ENCODE measurements at places on chromosomes 13 and 19.
A peak's percentile ranks its signal among the peaks of the same experiment; 100 is the strongest.

GRCh38 chr13:22173610-22174009 is 502.7 kb downstream of the FGF9 start:
- no peak for ATAC-seq

- no peak for ATAC-seq
Observed at GRCh38 chr19:43599635-43600295, 3.4 kb downstream of the ZNF576 start.

GRCh38 chr19:7870571-7871436 is 3.4 kb downstream of the PRR36 start:
- no peak for ATAC-seq

GRCh38 chr13:103839460-103839859 is 773.2 kb upstream of the SLC10A2 start:
- no peak for ATAC-seq

DNA sequence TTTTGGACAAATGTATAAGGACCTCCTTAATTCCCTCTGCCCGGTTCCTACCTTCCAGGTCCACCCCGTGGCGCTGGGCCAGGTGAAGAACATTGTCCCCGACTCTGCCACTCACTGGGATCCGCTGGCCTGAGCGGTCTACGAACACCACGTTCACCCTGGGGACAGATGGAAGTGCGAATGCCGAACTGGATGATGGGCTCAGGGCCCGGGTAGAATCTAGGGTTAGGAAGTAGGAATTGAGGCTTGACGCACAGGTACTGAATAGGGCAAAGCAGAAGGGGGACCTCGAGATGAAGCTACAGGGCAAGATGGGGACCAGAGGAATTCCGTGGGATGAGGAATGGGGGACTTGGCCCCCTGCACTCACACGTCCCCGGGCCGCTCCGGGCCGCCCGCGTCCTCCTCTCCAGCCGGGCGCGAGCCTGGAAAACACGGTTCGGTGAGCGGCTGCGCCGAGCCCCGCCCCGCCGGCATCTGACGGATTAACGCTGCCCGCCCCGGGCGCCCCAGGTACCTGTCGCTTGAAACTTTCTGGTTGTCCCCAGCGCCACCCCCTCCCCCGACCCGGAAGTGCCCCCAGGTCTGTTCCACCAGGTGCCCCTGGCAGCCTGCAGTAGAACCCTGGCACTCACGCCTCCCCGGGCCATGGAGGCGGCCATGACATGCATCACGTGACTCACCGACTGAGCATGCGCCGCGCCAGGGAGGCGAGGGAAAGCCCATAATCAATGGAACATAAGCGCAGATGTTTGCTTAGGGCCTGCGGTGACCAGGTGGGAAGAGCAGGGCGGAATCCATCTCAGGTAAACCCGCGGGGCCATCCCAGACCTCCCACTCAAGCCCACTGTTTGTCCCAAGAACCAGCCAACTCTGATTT is at the start of gene FDX2:
FDX2 (minus strand) TSS at position 681 of the 880 bp plus-strand sequence; CDS start at position 662, 19 bp downstream.
- ATAC-seq, result peak; percentile 91

GRCh38 chr13:29361716-29362115 is 233.8 kb downstream of the SLC7A1 start:
- no peak for ATAC-seq

DNA sequence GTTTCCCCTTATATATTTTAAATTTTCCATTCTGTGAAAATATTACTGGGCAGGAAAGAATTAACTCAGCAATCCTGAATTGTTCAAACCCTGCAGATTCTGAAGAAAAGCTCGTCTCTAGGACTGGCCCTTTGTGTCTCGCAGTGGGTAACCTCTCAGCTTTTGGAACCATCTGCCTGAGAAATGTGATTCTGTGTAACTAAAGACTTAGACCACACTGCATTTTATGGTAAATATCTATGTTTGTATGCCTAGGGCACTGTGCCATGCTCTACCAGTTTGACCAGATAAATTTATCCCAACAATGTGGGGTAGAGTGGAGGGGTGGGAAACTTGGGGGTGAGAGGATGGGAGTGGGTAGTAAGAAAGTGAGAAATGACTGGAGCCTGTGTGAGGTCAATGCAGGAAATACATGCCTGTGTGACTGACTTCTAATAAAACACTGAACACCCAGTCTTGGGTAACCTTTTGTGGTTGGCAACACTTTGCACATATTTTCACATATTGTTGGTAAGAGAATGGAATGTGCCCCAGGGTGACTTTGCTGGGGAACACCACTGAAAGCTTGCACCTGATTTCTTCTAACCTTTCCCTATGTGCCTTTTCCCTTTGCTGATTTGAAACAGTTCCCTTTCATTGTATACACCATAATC is 1181.9 kb downstream of the OLFM4 start:
- no peak for ATAC-seq

GRCh38 chr19:15249972-15250639 is 17.9 kb upstream of the EPHX3 start:
- no peak for ATAC-seq

GRCh38 chr13:99033814-99034213 is 56.0 kb upstream of the DOCK9 start:
- peak; percentile 35 for ATAC-seq

GRCh38 chr19:21158523-21159135 is 16.8 kb downstream of the ZNF431 start:
- no peak for ATAC-seq

GRCh38 chr19:982567-983170 is 1.5 kb upstream of the WDR18 start:
- ATAC-seq, result peak; percentile 87

- no peak for ATAC-seq
Observed at GRCh38 chr19:51488491-51488890, 10.2 kb downstream of the CEACAM18 start.

- peak; percentile 6 for ATAC-seq
Observed at GRCh38 chr13:39602277-39602613, 748 bp downstream of the LHFPL6 start.

GRCh38 chr13:111946214-111946613 is 120.7 kb upstream of the SOX1 start:
- no peak for ATAC-seq

DNA sequence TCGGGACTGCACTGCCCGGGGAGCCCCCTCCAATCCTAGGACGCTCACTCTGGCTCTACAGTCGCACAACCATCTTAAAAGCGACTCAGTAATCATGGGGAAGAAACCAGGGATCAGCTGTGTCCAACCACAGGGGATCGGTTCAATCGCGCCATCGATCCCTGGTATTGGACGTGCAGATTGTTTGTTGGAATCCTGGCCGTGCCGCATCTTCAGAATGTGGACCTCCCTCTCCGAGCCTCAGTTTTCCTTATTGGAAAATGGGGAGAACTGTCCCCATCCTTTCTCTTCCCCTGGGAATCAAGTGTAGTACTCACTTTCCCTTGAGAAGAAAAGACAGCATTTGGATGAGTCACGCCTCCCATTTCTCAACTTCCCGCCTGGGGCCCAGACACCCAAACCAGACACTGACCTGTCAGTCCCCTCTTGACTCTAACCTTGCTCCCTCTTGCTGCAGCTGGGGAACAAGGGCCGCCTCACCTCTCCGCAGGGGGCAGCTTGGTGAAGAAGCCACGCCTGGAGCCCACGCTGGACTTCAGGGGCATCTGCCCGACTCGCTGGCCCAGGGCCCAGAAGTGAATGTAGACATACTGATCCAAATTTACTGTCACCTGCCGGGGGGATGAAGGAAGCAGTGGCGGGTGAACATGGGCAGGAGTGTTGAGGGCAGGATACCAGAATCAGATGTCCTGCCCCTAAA is 17.6 kb downstream of the EMP3 start:
- no peak for ATAC-seq

GRCh38 chr19:35534803-35535480 is 1.7 kb downstream of the GAPDHS start:
- ATAC-seq, result no peak

- peak; percentile 64 for ATAC-seq
Observed at GRCh38 chr19:6250024-6250615, 29.7 kb downstream of the MLLT1 start.

DNA sequence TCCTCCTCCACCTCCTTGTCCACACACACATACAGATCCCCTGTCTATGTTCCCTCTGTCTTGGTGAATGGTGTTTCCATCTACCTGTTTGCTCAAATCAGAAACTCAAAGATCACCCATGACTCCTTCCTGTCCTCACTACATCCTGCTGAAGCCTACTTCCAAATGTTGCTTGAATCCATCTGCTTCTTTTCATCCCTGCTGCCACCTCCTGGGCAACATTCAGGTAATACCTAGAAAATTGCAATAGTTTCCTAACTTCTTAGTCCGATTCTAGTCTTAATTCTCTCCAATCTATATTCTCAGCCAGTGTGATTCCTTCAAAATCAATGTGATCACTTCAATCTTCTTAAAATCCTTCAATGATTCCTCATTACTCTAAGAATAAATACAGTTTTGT is 155.5 kb upstream of the STARD13 start:
- ATAC-seq, result no peak

DNA sequence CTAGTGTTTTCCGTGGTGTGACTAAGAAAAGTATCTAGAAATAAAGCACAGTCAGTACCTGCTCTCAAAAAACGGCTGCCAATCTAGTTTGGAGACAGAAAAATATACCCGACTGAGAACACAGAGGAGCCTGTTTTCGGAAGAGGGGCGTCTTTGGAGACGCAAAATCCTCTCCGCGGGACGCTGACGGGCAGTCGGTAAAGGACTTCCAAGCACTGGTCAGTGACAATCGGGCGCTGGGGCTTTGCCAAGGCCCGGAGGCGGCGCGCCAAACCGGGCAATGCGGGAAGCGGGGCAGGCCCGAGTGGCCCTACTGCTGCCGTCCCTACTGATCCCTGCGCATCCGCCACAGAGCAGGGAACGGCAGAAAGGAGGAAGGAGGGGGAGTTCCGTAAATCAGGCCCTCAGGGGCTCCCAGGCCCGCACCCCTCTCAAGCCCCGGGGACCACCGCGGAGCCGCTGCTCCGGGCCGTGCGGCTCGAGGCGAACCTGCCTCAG is 588 bp upstream of the DPY19L3 start:
- ATAC-seq, result peak; percentile 15

DNA sequence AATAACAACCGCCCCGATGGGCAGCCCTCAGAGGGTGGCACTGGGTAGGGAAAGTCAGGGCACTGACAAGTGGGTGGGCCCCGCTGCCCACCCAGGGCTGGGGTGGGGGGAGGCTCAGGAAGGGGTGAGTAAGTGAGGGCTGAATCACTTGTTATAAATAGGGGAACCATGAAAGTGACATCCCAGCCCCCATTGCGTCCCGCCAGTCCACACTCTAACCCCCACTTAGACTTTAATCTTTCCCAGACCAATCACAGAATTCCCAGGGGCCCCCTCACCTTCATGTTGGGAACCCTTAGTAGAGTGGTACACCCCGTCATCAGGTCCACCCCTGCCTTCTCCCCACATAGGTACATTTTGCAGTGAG is 37.0 kb upstream of the NANOS3 start:
- peak; percentile 25 for ATAC-seq

GRCh38 chr13:58051807-58052375 is 420.3 kb downstream of the PCDH17 start:
- no peak for ATAC-seq

DNA sequence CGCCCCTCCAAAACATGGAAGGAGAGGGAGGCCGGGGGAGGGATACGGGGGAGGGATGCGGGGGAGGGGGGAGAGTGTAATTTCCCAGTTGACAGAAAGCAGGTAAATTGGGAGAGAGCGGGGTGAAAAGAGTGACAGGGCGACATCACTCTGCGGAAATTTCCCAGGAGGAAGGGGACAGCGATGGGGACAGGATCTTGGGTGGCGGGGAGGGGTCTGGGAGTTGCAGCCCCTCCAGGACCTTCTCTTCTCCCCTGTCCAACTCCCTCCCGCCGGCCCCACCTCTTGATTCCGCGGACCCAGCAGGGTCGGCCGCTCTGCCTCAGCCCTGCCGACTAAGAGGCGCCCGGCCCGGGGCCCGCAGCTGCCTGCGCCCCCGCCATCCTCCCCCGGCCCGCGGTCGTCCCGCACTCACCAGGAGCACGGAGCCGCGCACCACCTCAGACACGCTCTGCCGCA is 108.0 kb upstream of the DOCK9 start:
- no peak for ATAC-seq

GRCh38 chr13:98878486-98879126 is 99.3 kb downstream of the DOCK9 start:
- no peak for ATAC-seq

DNA sequence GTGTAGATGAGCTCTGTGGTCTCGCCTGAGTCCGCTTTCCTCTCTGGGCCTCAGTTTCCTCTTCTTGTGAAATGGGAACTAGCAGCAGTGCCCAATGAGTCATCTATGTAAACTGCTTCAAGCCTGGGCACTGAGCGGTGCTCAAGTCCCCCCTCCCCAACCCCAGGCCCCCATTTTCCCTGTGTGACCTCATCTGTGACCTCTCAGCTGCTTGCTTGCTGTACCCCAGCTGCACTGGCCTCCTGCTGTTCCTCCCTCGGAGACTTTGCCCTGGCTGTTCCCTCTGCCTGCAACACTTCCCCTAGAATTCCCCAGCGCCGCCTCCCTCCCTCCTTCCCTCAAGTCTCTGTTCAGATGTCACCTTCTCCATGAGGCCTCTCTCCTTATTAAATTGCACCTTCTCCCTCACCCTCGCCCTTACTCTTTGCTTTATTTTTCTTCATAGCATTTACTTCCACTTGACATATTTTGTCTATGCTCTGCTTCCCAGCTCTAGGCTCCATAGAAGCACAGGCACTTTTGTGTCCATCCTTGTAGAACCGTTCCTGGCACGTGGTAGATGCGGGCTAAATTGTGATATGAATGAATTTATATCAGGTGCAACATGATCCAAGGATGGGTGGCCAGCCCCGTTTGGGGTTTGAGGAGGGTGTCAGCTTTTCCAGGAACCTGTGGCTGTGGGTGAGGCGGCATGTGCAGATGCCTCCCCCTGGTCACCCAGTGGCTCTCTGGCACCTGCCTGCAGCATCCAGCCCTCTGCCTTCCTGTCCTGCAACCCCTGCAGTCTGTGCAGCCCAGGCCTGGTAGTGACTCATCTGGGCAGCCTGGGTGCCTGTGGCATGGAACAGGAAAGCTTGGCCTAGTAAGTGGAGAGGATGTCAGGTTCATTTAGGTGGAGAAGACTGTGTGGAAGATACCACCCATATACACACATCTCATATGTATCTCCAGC is 26.3 kb downstream of the SIPA1L3 start:
- no peak for ATAC-seq

DNA sequence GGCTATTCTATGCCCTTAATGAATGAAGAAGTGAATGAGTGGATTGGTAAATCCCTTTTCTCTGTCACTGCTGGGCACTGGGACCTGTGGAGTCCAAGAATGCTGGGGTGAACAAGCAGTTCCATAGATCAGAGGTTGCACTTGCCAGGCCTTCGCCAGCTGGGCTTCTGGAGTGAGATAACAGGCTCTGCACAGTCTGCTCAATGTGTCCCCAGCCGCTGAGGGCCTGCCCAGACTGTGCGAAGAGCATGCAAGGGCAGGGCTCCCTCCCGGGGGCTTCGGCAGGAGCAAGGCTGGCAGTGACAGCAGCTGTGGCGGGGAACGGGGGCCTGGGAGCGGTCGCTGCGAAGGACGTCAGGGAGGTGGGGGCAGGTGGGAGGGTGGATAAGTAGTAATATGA is 51.3 kb downstream of the ZNF536 start:
- no peak for ATAC-seq

DNA sequence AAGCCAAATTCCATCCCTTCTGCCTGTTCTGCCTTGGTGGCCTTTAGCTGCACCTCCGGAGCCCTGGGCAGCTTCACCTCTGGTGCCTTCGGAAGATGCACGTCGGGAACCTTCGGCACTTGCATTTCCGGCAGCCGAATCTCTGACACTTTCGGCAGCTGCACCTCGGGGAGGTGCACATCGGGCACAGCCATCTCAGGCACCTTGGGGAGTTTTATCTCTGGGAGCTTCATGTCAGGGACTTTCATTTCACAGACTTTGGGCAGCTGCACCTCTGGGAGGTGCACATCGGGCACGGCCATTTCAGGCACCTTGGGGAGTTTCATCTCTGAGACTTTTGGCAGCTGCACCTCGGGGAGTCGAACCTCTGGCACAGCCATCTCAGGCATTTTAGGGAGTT is 6.0 kb upstream of the HIPK4 start:
- no peak for ATAC-seq

Measured in activated T-helper 17 cell treated with anti-CD3 and anti-CD28 coated beads, Interleukin-2, amount 50 U/mL, for 72 hours (primary cell).